ENCODE measurements at places on chromosomes 16 and 17. TPM values are rescaled to one million over a fixed set of nuclear protein-coding genes. Genes with fewer than 3 reads are reported as not detected.

STAC2 gene
- total RNA-seq, result not detected

MTMR4 gene
- total RNA-seq, result 35.0 TPM

- DNase-seq, result no peak
Observed at GRCh38 chr16:73023320-73023719, 24.6 kb downstream of the ZFHX3 start.

GRCh38 chr17:36195434-36196130 lies 976 bp downstream of the CCL3L1 start:
- no peak for DNase-seq

DNA sequence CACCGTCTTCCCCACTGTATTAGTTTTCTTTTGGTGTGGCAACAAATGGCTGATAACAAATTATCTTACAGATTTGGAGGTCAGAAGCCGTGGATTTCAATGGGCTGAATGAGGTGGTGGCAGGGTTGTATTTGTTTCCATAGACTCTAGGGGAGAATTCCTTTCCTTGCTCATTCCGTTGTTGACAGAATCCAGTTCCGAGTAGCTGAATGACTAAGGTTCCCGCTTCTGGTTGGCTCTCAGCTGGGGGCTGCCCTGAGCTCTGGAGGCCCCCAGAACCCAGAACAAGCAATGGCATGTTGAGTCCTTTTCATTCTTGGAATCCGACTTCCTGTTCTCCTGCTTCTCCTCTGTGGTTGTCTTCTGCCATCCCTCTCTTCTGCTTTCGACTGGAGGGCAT lies 280.4 kb downstream of the SNX29 start:
- DNase-seq, result no peak

DNA sequence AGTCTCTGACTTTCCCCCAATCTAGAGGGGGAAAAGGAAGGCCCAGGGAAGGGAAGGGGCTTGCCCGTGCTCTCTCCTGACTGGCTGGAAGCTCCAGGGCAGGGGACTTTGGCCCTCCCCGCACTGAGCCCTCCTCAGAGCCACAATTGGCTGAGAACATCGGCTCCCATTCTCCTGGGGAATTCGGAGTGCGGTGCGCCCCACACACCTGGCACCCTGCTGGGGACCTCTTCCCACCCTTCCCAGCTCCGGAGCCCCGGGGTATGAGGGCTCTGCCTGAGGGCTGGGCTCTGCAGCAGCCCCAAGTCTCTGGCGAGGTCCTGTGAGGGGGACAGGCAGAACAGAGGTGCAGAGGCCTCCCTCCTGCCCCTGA lies 36.0 kb downstream of the PIMREG start:
- DNase-seq, result no peak

- DNase-seq, result no peak
Observed at GRCh38 chr17:27848931-27849330, 44.2 kb downstream of the LYRM9 start.

Measured in dermis microvascular lymphatic vessel endothelial cell (primary cell).